ENCODE measurements at places on chromosomes 1 and 21.
A peak's percentile ranks its signal among the peaks of the same experiment; 100 is the strongest.

- no peak for DNase-seq
Measured at GRCh38 chr1:228975238-228975907, 240.1 kb downstream of the RHOU start.

DNA sequence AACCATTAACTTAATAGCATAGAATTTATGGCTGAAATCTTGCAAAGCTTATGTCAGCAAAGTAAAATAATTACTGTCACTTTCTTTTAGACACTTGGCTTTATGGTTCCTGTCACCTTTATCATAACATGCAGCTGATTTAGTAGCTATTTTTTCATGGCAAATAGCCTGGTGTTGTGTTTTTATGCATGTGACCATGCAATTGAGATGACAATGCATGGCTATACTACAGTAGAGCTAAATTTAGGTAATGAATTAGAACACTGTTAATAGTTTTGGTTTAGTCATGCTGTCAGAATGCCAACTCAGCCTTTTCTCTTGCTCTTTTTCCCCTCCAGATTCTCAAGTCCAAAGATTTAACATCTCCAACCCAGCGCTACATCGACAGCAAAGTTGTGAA is 88.6 kb downstream of the TGFB2 start:
- no peak for DNase-seq

DNA sequence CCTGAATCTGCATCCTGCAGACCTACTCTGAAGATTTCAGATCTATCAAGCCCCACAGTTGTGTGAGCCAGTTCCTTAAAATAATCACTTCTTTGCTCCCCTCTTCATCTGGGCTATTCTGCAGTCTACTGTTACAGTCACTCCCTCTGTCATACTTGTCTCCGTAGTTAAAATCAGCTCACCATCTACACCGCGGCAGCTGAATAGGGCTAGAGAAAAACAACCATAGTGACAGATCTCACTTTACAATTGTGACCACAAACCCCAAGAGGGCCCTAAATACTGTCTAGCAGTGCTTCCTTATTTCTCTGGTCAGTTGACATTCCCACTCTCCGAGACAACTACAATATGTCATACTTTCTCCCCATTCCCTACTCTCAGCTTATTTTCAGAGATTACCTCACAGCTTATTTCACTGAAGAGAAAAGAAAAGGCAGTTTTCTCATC is 12.9 kb downstream of the DESI2 start:
- DNase-seq = peak; percentile 72

DNA sequence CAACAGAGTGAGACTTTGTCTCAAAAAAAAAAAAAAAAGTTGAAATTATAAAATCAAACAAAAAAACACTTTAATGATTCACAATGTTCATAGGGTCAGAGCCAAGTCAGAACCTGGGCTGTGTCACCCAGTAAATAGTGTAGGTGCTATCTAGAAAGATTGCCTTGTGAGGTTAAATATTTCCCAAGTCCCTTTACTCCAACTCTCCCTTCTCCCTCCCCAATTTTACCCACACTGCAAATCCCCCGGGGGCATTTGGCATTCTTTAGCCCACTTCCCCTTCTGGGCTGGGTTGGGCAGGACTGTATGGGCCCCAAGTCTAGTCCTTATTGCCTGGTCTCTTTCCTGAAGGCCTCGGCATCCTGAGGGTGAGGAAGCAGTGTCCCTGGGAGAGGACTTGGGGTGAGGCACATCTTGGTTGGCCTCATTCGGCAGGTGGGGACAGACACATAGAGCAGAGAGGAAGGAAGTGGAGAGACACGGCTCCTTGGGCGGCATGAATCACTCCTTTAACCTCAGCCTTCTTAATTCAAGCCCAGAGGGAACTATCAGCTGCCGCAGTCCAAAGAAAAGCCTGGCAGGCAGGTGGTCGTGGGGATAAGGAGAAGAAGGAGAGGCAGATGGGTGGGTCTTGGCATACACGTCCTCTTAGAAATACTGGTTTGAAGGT is 8.2 kb downstream of the ADORA1 start:
- DNase-seq = no peak

GRCh38 chr1:5915587-5916571 is 76.3 kb downstream of the NPHP4 start:
- DNase-seq = no peak

DNA sequence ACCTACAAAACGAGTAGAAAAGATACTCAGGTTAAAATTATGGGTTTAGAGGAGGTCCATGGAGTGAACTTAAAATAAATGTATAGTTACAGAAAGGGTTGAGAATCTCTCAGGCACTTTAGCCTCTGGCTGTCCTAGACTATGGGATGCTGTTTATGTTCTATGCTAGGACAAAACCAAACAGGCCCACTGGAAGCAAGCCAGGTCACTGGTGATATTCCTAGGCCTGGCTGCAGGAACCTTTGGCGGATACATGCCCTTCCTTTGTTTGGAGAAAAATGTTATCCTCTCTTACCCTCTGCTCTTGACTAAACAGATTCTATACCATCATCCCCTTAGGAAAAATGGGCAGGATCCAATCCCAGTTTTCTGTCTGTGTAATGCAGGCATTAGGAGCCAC is 90.7 kb upstream of the DUSP10 start:
- no peak for DNase-seq

DNA sequence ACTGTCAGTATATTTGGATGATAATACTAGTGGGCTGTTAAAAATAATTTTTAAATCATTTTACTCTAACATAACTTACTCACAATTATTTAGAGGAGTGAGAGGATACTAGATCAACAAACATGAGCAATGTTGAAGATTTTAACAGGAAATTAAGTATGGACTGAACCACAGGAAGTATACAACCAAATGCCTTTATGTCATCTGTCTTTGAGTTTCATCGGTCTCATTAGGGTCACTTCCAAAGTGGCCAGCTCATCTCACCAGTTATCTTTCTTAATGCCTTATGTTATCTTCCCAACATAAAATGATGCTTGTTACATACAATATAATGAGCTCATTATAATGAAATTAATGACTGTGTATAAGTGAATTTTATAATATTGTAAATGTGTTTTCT is 1.5 kb upstream of the RGS1 start:
- no peak for DNase-seq

DNA sequence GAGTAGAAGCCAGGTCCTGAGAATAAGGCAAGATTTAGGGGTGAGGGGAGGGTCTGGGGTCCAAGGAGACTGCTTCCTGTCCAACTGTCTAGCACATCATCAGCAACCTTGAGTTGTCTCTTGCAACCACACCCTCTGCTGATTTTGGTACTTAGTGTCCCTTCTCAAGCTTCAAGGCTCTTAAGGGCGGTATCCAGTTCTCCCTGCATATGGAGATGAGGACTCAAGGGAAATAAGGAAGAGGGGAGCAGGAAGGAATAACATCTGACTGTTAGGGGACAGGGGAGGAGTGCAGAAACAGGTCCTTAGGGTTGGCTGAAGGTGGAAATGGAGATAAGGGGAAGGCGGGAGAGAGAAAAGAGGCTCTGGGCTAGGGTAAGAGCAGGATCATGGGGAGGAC is 12.3 kb downstream of the MYOG start:
- DNase-seq = no peak

DNA sequence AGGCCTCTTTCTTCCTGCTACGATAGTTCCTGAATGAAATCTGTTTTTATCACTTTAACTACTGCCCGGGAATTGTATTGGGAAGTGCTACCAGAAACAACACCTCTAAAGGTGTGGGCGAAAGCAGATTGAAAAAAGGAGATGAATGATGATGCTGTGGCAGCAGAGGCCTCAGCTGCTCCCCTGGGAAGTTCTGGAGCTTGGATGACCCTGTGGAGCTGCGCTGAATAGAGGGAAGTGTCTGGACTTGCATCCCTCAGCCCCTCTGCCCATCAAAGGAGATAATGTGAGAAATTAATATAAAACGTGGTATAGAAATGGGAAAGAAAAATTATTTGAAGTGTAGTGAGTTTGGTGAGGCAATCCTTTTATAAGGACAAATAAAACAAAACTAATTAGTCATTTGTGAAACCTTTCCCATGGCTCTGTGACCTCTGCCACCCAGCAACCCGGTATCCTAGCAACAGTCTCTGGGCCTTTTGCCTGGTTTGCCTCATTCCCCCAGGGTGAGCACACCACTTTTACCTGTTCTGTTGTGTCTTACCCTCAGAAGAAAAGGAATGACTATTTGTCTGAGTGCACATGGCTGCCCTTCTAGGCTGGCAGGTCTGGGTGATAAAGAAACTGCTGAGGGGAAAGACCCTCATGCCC is 21.3 kb downstream of the OVAAL start:
- DNase-seq = peak; percentile 27

GRCh38 chr1:231954751-231955150 is 328.2 kb downstream of the DISC1 start:
- no peak for DNase-seq

DNA sequence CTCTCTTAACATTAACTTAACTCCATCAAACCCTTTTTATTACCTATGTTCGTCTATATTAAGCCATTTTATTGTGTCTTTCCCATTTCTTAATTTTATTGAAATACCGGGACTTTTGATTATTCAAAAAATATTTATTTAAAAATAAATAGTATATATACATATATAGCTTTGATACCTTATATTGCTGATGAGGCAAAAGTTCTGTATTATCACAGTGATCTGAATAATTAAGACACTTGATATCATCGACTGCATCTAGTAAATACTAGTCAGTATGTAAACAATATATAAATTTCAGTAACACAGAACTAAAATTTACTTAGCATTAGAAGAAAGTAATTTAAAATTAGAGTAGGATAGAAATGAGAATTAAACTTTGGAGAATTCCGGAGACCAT is 22.0 kb downstream of the TTLL7 start:
- DNase-seq = no peak

DNA sequence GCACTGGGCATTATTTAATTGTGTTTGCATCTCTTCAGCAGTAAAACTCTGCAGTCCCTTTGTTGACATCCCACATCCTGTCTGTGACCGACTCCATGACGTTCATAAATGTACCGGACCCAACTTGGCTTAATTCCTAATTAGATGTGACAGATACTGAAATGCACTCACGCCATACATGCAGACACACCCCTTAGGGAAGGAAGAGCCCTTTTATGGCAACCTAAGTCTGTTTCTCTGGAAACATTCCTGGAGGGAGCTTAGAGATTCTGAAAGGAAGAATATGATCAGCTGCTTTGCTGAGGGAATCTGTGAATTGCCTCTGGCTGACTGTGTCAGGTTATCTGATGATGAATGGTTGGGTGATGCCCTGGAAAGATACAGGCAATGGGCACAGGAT is 33.4 kb downstream of the ADAMTS5 start:
- no peak for DNase-seq

DNA sequence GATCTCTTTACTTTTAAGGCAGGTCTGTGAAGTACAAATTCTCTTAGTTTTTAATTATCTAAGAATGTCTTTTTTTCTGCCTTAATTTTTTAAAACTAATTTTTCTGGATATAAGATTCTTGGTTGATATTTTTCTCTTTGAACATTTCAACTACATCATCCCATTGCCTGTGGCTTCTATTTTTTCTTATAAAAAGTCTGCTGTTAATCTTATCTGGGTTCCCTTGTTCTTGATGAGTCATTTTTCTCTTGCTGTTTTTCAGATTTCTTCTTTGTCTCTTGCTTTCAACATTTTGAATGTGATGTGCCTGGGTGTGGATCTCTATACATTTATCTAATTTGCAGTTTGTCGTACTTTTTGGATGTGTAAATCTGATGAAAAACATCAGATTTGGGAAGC is 525.2 kb upstream of the PBX1 start:
- no peak for DNase-seq

- DNase-seq = no peak
Measured at GRCh38 chr1:247367786-247368422, 36.2 kb upstream of the ZNF496 start.

DNA sequence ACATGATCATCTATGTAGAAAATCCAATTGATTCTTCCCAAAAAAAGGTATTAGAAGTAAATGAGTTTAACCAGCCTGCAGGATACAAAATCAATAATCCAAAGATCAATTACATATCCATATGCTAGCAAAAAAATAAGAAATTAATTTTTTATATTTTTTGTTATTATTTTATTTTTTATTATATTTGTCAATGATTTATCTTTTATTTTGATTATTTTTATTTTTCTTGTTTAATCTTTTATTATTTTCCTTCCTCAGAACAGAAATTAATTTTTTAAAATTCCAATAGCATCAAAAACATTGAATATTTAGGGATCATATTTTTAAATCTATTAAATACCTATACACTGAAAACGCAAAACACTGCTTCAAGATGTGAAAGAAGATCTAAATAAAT is 331.2 kb downstream of the PLPP3 start:
- DNase-seq = no peak

DNA sequence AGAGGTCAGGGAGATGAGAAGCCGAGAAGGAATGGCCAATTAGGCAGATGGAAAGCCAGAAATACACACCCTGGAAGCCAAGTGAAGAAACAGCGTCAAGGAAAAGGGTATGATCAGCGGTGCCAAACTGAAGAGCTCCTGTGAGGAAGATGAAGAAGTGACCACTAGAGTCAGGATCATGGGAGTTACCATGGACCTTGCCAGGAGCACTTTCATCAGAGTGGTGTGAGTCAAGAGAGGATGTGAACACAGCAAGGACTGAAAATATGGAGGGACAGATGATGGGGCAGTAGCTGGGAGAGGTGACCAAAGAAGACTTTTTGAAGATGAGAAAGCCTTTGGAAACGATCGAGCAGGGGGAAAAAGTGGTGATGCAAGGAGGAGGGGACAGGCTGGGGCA is 50.4 kb downstream of the CD34 start:
- DNase-seq = no peak

GRCh38 chr1:44568128-44568900 is 106.0 kb downstream of the TMEM53 start:
- no peak for DNase-seq

- no peak for DNase-seq
Measured at GRCh38 chr1:29912425-29912824, 676.1 kb downstream of the PTPRU start.

DNA sequence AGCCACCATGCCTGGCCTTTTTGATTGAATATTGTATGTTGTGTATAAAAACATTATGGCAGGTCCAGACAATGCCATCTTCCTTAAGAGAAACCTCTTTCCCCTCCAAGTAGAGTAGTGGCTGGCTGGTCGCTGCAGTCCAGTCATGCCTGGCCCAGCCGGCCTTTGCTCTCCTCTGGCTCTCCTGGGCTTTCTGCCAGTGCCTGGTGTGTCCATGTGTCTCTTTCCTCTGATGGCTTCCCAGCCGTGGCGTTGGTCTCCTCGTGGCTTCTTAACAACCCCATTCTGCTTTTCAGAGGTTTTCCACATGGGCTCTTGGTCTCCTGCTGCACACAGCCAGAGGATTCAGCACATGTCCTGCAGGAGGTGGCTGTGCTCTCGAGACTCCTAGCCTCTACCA is 58.7 kb downstream of the DIP2A start:
- DNase-seq = no peak

DNA sequence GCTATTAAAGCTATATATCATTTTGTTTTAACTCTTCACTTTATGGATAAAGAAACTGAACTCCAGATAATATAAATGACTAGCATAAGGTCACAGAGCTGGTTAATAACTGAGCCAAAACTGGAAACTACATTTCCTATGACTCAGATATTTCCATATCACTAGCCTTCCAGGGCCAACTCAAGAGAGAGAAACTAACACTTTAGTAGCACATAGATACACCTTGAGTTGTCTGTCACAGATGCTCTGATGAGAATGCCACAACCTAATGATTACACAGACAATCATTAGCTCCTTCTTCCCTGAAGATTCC is 40.7 kb downstream of the NME7 start:
- no peak for DNase-seq

- DNase-seq = no peak
Measured at GRCh38 chr1:228849011-228849541, 113.8 kb downstream of the RHOU start.

Measured in NCI-H1417 (cell line).